Amniotic epithelial cell (primary cell): ENCODE measurements at places on chromosomes 2 and 18.
A peak's percentile ranks its signal among the peaks of the same experiment; 100 is the strongest.

DNA sequence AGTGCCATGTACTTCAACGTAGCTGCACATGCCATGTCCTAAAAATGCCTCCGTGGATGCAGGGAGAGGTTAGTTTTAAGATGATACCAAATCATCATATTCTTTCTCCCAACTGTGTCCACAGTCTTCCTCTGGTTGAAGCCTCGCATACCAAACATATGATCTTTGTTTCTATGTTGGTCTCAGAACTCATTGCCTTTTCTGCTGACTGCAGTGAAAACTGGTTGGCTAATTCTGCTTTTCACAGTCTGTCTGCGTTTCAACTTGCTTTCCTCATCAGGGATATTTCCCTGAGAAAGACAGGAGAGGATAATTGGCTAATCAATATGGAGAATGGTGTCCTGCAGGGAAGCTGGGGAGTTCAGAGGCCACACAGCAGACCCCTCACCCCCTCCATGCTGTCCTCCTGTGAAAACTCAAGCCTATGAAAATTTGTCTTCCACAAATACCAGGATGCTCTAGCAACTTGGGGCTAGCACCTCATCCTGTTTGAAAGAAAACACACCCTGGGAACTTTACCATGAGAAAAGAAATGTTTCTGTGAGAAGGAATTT is 192.2 kb upstream of the PXDN start:
- DNase-seq = no peak

DNA sequence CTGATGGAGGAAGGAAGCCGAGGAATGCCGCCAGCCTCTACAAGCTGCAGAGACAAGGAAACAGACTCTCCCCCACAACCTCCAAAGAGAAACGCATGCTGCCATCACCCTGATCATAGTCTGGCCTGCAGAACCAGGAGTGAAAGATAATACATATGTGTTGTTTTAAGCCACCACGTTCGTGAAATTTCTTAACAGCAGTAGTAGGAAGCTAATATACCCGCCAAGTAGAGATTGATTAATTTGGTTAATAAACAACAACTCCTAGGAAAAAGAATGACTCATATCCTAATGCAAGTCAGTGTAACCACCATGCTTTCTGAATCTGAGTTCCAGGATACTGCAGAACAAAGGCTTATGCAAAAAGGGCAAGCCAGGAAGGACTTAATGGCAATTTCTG is 36.6 kb downstream of the LONRF2 start:
- peak; percentile 83 for DNase-seq

DNA sequence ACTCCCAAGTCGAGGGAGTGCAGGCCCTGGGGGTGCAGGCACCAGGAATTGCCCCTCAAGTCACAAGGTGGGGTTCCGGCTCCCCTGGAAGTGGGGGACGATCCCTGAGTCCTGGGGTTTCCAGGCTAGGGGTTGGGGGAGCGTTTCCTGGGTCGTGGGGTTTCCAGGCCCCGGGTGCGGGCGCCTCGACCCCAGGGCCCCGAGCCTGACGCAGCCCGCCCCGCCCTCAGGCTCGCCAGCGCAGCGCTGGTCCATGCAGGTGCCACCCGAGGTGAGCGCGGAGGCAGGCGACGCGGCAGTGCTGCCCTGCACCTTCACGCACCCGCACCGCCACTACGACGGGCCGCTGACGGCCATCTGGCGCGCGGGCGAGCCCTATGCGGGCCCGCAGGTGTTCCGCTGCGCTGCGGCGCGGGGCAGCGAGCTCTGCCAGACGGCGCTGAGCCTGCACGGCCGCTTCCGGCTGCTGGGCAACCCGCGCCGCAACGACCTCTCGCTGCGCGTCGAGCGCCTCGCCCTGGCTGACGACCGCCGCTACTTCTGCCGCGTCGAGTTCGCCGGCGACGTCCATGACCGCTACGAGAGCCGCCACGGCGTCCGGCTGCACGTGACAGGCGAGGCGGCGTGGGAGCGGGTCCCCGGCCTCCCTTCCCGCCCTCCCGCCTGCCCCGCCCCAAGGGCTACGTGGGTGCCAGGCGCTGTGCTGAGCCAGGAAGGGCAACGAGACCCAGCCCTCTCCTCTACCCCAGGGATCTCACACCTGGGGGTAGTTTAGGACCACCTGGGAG is 12.0 kb downstream of the SIGLEC15 start:
- peak; percentile 40 for DNase-seq

DNA sequence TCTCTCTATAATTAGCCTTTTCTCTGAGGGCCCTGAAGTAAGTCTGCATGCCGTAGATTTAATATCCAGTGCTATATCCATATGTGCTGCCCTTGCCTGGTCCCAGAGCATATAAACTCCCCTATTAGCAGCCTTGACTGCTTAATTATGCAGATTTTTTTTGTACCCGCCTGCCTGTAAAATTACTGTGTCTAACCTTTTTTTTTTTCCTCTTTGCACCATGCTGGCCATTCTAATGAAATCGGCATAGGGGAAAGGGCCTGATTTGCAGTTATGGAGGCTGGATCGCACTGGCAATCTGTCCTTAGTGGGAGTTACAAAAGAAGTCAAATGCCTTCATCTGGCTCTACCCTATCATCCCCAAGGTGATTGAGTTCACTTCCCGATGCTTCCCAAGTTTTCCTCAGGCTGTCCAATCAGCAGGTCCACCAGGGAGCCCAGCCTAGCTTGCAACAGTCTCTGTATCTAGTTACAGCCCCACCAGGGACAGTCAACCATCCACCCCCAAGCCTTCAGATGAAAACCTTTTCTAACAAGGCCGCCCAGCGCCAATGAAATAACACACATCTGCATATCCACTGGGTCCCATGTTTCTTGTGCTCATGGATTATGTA is 239.0 kb downstream of the ZNF521 start:
- DNase-seq = no peak

DNA sequence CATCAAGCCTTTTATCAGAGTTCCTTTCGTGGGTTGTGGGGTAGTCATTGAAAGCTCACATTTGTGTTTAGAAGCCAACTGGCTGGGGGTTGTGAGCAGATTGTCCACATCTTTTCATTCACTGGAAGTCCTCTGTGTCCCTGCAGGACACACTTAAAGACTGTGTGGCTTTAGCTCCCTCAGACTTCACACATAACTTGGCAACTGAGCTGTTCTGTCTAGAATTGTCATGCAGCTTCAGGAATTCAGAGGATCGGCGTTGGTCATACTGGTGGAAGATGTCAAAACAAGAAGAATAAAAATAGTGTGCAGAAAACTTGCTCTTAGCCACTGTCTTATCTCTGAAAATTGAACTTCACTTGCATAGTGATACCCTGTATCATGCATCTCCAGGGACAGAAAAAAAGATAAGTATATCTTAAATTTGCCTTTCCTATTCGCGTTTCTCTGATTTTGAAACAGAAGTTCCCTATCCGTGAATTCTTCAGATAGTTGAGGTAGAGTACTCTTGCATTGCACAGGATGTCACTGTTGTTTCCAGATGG is 49.6 kb downstream of the TRAPPC12 start:
- DNase-seq = peak; percentile 55

GRCh38 chr18:67550872-67551520 is 34.5 kb upstream of the DSEL start:
- DNase-seq = no peak

DNA sequence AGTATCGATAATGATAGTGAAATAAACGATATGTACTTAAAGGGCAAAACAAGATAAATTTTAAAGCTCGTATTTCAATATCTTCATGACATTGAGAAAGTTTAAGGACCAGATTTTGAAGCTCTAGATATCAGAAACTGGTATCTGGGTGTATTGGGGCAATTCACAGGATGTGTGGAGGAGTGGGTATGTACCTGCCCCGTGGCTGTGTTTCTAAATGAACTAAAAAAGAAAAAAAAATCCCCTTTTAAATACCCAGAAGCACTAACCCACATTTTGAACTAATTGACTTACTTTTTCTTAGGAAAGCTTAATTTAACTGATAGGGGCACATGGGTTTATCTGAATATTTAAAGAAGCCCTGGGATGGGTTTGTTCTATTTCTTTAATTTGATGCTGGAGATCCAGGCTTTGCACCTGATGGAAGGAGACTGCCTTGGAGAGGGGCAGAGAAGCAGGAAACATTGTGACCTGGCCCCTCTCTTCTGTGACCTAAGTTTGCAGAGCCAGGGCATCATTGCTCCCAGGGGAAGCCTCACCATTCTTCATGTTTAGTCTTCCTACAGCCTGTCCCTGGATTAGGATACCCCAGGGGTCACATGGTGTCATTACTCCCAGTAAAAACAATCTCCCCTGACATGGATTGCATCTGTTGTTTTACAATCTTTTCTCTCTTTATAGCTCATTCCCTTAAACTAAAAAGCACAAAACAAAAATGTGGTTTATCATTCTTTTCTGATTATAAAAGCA is 7.6 kb upstream of the KCTD1 start:
- no peak for DNase-seq

GRCh38 chr2:227456102-227456501 is 15.9 kb upstream of the AGFG1 start:
- no peak for DNase-seq

- DNase-seq = no peak
Observed at GRCh38 chr2:173452416-173452815, 97.7 kb downstream of the CDCA7 start.

GRCh38 chr2:121336528-121337294 is 51.7 kb upstream of the TFCP2L1 start:
- DNase-seq = no peak

DNA sequence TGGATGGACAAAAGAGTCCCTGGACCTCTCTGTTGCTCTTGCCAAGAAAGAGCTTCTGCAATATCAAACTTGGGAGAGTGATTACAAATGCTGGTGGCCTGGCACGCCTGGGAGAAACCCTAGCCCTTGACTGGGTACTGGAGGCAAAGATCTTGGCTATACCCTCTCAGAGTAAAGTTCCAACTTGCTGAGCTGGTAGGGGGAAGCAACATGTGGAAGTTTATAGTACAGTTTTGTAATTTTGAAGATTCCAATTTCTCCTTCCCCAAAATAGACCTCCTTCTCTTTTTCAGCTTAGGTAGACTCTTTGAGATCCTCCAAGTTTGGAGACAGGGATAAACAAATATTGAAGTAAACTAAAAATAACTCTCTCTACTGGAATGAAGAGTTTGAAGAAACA is 645.3 kb downstream of the NR4A2 start:
- DNase-seq = no peak

GRCh38 chr18:75247611-75248421 is 37.2 kb downstream of the TSHZ1 start:
- DNase-seq = peak; percentile 69

DNA sequence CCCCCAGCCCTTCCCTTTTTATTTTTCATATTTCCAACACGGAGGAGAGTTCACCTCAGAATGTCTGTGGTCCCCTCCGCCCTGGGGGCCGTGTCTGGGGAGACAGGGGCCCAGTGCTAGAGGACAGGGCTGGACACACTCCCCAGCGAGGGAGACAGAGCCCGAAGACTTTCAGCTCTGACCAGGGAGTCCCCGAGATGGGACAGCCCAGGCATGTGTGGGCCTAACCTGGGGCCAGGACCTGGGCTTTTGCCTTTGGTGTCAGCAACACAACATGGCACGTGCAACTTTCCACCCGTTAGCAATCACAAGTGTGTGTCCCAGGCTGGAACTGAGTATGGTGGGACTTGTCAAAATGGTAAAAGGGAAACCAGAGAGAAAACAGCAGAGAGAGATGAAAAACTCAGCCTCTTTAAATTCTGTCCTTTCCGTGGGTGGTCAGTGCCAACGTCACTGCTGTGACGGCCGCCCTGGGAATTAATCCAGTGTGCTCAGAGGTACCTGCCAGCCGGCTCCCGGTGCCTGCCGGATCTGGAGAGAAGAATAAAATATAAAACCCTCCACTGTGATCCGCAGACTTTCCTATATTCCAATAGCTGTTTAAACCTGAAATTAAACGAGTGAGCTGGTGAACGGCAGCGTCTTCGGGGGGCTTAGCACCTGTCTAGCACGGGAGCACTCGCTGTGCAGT is 245.8 kb downstream of the EIPR1 start:
- DNase-seq = no peak

DNA sequence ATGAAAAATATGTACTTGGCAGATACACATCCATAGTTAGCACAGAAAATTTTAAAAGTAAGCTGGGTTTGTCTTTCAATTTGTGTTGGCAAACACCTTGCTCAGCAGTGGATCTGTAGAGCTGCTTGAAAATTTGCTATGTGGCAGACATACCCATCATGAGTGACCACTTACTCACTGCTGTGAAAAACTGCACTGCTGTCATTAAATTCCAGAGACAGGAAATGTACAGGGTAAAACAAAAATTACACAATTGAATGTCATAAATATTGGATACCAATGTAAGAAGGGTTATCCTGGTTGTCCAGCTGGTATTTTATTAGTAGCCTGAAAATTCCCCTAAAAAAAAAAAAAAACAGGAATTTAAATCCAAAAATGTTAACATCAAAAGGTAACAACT is 24.5 kb downstream of the NIF3L1 start:
- DNase-seq = peak; percentile 65

DNA sequence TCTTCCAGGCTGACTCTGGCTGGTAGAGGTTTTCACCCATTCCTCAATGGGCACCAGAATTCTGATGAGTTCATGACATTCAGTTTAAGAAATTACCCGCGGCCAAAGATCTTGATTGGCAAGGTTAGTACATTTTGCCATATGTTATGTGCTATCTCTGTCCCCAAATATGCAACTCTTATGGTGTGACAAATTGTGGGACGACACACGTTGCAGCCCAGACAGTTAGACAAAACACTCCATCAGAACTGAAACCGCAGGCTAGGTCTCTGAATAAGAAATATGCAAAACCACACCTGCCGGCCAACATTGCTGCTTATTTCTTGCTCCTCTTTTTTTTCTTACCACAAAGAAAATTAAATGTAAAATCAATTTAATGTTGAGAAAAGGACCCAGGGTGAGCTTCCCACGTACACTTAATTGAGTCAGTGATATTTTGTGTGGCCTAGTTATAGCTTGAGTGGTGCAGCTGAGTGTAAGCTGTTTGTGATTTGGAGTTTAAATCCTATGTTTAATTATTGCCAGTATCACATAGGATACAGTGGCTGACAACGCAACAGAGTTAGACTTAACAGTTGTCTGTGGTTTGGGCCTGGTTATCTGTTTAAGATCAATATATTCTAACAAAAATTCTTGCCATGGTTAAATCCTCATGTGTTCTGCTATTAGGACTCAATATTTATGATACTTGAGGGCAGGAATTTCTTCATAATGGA is 35.7 kb upstream of the LTBP1 start:
- no peak for DNase-seq

- no peak for DNase-seq
Observed at GRCh38 chr2:176156301-176156806, 753 bp upstream of the HOXD3 start.

- DNase-seq = no peak
Observed at GRCh38 chr18:78021196-78021595, 771.5 kb downstream of the GALR1 start.

GRCh38 chr2:189848276-189848675 is 64.0 kb downstream of the PMS1 start:
- DNase-seq = no peak

- no peak for DNase-seq
Observed at GRCh38 chr2:237427769-237428506, 14.0 kb upstream of the COL6A3 start.

GRCh38 chr2:17813742-17814473 is 2.4 kb upstream of the MSGN1 start:
- no peak for DNase-seq

GRCh38 chr2:226977775-226978190 is 141.9 kb downstream of the RHBDD1 start:
- DNase-seq = peak; percentile 68

- DNase-seq = no peak
Observed at GRCh38 chr2:2422621-2423020, 91.5 kb upstream of the MYT1L start.

GRCh38 chr2:42480402-42480801 is 13.4 kb downstream of the KCNG3 start:
- DNase-seq = no peak
